ENCODE measurements at places on chromosomes 4 and X. TPM values are rescaled to one million over a fixed set of nuclear protein-coding genes. Genes with fewer than 3 reads are reported as not detected.

Gene BEX1
- total RNA-seq: not detected

Gene GLUD2
- total RNA-seq: 0.13 TPM

Gene CC2D2A
- total RNA-seq: 0.67 TPM

Gene RADX
- total RNA-seq: 9.7 TPM

Gene CRMP1
- total RNA-seq: 0.16 TPM

Gene NR0B1
- not detected for total RNA-seq

Gene GATA1
- total RNA-seq: 0.36 TPM

Gene ZCCHC12
- total RNA-seq: not detected

Gene PPEF1
- total RNA-seq: 0.31 TPM

Gene GDI1
- total RNA-seq: 57.9 TPM

Gene ASMT
- total RNA-seq: not detected

Gene TCEAL6
- not detected for total RNA-seq

Gene NAA11
- total RNA-seq: not detected

DNA sequence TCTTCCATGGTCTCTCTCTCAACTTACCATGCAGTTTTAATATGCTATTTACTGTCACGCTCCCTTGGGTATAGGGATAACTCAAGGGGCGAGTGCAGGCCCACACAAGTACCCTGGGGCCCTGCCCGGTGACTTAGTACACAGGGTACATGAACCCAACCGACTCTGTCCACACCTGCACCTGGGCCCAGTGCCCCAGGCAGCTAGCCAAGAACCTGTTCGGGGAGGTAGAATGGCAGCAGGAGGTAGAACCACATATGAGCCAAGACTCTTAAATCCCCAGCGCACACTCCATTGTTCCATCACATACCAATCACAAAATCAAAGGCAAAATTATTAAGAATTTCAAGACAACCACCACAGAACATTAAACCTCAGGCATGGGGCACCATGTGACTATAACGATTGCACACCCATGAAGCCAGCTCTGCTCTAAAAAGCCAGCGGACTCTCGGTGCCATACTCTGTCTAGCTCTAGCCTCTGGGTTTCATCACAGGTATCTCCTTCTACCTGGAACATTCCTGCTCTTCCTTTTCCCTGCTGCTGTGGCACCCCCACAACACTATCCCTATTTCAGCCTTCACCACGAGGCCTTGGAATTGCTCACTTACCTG is 14.6 kb downstream of the PHF8 start:
- DNase-seq: no peak

DNA sequence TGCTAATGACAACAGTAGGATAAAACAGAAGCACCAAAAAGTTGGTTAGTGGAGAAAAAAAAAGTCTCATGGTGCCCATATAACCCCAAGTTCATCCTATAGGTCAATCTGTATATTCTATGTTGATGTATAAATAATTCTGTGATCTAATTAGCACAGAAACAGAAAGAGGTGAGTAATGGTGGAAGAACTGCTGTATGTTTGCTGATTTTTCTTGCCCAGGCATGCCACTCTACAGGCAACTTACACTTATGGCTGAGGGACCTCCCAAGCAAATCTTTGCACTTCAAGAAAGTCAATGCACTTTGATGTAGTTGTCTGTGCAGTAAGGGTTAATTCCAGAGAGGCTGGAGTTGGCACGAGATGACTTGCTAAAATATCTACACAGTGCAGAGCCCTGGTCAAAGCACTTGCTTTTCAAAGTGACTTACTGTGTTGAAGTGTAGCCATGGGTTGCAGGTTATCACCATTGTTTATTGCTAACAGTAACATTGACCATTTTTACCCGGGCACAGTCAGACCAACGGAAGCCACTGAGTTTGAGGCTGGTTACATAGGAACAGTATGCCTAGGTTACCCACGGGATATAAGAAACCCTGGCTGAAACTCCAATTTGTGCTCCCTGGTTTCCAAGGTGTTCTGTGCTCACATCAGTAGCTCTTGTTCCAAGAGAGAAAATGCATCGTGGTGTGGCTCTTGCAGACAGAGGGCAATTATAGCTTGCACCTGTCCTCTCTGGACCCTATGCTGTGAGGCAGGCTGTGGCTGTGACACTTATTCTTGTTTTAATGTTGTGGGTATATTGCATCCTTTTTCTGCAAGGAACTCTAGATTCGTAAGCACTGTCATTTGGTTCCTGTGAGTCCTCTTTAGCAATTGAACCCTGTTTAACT is 141.3 kb upstream of the FTHL17 start:
- DNase-seq: no peak

DNA sequence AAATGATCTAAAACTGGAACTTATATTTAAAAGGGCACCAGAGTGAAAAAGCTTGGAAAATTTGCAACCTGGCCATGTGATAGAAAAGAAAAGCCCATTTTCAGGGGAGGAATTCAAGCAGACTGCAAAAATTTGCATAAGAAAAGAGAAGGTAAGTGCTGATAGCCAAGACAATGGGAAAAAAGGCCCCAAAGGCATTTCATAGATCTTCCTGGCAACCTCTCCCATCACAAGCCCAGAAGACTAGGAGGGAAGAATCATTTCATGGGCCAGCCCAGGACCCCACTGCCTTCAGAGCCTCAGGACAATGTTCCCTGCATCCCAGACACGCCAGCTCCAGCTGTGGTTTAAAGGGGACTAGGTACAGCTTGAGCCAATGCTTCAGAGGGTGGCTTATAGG is 887.3 kb upstream of the DIAPH2 start:
- no peak for DNase-seq

- no peak for DNase-seq
Measured at GRCh38 chrX:48665991-48666390, 17.6 kb upstream of the WAS start.

DNA sequence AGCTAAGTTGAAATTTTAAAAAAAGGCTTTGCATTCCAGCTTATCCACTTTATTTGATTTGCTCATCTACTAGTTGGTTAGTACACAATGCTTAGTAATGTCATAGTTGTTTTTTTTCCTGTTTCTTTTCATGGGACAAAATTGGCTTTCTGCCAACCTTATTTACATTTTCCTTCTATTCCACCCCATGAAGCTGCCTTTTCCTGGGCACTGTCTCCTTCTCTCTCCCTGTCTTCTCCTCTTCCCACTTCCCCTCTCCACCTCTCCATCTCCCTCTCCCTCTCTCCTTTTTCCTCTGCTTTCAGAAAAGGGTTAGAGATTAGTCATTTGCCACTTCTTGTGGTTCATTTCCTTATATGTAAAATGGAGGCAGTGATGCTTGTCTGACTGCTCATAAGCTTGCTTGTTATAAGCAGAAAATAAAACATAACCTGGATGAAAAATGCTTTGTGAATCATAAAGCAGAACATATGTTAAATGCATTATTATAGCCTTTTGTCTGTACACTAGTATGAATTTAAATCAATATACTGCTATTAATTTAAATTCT is 181.9 kb downstream of the CEP135 start:
- no peak for DNase-seq

- no peak for DNase-seq
Measured at GRCh38 chr4:57098415-57098814, 11.8 kb downstream of the IGFBP7 start.

- no peak for DNase-seq
Measured at GRCh38 chrX:132748909-132749308, 209.5 kb downstream of the HS6ST2 start.

GRCh38 chr4:145260091-145260490 is 79.7 kb upstream of the OTUD4 start:
- DNase-seq: no peak

DNA sequence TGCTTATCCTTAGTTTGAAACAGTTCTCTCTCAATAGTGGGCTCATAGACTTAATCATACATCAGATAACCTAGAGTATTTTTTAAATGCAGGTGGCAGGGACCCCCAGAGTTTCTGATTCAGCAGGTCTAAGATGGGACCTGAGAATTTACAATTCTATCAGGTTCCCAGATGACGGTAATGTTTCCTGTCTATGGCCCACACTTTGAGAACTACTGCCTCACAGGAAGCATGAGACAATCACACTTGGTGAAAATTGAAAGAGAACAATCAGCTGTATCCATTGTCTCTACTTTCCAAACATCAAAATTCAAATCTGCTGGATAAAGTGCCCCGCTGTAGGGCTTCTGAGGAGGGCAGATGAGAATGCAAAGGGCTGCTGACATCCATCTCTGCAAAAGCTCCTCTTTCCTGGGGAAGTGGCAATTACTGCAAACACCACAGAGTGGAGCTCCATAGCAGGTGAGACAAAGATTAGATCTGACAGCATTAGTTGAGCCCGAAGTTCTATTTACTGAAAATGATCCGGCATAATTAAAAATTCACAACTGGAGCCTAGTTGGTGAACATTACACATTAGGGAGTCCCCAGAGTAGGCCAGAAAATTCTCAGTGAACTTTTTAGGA is 187.8 kb upstream of the MBNL3 start:
- DNase-seq: no peak

- no peak for DNase-seq
Measured at GRCh38 chr4:112516066-112516470, at the start of gene NEUROG2. Gene NEUROG2, minus strand, starts transcription at chr4:112516180. Its CDS starts 705 bp downstream, at chr4:112515475.

DNA sequence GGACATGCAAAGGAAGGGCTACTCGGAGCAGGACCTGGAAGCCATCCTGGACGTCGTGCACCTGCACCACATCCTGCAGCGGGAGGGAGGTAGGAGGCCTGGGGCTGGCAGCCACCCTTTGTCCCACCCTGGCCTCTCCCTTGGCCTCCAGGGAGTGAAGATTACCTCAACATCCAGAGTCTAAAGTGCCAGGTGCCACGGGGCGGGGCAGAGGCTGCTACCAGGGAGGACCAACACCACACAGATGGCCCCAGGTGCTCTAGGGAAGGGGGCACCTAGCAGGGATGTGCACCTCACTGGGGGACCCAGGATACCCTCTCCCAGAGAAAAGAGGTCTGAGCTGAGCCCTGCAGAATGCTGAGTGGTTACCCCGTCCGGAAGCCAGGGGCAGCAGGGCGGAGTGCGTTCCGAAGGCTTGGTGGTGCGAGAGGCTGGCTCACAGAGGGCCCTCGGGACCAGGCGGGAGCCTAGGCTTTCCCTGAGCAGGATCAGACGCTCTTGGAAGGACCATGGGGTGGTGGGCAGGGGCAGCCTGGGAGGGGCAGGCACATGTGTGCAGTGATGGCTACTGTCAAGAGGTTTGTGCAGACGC is 16.1 kb downstream of the ABCD1 start:
- DNase-seq: no peak

- no peak for DNase-seq
Measured at GRCh38 chrX:91039777-91040176, 394.9 kb upstream of the PABPC5 start.

DNA sequence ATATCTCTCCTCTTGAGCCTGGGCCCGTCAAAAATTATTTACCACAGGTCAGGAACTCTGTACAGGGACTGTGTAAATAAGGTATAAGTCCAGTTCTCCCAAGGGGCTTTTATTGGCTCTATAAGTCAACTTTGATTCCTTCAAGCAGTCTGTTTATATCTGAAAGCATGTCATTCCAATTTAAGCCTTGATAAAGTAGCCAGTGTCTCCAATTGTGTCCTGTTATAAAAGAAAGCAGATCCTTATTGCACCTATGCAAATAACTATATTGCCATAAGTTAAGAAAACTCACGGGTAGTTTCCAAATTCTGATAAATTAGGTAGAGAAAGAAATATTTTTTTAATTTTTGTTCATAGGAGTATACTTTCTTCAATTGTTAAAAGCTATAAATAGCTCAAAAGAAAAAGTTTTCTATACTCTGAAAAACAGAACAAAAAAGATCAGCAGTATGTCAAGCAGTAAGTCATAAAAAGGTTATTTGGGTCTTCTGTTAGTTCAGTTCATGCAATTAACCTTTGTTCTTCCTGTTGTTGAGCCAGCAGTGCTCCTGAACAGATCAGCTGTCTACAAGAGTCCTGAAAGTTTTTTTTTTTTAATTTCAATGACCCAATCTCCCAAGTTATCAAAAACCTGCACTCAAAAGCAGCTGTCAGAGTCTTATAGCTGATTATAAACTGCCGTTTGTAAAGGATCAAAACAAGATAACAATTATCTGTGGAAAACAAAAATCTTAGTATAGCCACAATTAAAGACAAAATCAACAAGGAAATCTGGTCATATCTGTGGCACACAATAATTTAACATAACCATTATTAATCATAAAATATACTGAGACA is 178.4 kb upstream of the GALNT7 start:
- DNase-seq: no peak

DNA sequence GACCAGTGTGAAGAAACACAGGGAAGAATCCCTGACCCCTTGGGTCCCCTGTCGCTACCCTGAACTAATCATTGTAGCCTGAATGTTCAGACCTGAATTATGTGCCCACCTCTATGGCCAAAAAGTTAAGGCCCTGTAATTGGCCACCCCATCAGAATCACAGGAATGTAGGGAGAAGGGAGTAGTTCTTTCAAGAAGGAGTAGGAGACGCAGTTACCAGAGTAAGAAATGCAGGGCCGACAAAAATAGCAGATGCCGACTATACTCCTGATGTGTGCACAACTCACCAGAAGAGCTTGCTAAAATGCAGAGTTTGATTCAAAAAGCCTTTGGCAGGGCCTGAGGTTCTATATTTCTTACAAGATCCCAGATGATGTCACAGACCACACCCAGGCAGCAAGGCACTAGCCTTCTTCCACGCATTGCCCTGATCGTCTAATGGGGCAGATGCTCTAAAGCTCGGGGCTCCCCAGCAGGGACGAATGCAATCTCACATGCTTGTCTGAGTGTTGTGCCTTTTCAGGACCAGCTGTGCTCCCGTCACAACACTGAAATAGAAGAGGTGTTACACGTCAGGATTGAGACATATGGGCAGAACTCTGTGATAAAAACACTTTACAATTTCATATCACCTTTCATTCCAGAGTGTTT is 161.0 kb upstream of the FAM241A start:
- no peak for DNase-seq

GRCh38 chr4:8732092-8732491 is 139.5 kb downstream of the CPZ start:
- no peak for DNase-seq

DNA sequence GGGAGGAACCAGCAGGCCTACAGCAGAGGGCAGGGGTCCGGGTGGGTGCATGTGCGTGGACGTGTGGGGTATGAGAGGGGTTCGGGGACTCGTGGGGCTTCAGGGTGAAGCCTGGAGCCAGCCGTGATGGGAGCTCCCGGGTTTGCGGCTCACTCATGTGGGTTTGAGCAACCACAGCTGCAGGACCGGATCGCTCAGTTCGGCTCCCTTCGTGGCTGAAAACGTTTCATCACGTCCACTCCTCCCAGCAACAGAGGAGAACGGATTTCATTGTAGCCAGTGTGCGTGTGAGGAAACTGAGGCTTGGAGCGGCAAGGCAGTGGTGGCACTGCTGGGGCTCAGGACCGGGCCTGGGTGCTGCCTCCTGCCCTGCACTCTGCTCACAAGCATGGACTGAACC is 10.6 kb downstream of the BGN start:
- no peak for DNase-seq

DNA sequence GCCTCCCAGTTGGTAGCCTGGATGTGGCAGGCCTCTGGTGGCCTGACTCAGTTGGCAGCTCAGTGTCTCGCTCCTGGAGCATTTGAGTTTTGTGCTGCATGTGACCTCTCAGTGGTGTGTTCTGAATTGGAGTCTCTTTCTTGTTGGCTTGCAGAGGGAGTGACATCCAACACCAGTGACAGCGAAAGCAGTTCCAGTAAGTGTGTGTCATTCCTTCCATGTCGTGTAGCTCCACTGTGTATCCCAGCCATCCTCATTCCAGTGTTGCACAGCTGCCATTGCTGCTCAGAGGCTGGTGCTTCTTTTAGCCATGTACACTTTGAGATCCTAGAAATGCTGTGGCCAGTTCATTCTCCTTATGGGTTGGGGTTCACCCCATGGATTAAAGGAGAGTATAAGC is 52.4 kb downstream of the DLG3 start:
- DNase-seq: no peak

GRCh38 chrX:75301060-75301459 is 27.2 kb downstream of the UPRT start:
- no peak for DNase-seq

GRCh38 chrX:130280901-130281300 is 12.2 kb upstream of the ZNF280C start:
- no peak for DNase-seq

All from GM12878 (cell line).